Osteocyte (in vitro differentiated cells): ENCODE measurements at places on chromosomes 16 and 17. TPM values are rescaled to one million over a fixed set of nuclear protein-coding genes. Genes with fewer than 3 reads are reported as not detected.
A peak's percentile ranks its signal among the peaks of the same experiment; 100 is the strongest.

DNA sequence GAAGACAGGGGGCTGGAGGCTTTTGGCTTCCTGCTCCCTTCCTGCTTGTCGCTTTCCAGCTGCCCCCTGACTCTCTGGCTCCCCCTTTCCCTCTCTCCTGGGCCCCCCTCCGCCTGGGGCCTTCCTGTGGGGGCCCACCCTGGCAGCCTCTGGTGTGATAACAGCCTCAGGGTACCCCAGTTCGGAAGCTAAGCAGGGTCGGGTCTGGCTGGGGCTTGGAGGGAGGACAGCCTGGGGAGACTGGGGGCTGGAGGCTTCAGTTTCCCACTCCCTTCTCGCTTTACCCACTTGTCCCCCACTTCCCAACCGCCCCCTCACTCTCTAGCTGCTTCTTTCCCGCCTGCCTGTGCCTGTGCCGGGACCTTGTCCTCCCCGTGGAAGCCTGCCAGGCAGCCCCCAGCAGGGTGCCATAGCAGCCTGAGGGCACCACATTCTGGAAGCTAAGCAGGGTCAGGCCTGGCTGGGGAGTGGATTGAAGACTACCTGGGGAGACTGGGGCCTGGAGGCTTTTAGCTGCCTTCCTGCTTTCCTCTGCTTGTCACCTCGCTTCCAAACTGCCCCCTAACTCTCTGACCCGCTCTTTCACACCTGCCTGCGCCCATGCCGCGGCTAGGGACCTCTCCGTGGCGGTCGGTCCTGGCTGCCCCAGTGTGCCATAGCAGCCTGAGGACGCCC, 2275.5 kb downstream of the TP53TG3F start:
- DNase-seq: peak; percentile 81

- no peak for DNase-seq
Measured at GRCh38 chr17:54891176-54891821, 9.4 kb upstream of the TOM1L1 start.

SKAP1 gene
- not detected in 2 replicates for total RNA-seq

DNA sequence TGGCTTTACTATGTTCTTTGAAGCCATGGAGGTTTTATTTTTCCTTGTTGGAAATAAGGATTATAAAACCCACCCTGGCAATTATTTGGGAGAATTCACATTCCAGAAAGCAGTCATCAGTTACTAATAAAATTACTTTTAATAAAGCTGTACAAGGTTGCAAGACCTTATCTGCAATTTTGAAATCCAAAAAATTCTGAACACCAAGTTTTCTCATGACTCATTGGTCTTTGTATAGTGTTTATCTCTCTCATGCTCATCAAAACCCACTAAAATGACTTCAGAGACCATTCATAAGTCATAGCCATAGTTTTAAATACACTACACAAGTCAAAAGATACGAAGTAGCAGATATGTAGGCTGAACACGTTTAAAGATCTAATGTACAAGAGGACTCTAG, 6.0 kb upstream of the KRT38 start:
- DNase-seq: no peak

DNA sequence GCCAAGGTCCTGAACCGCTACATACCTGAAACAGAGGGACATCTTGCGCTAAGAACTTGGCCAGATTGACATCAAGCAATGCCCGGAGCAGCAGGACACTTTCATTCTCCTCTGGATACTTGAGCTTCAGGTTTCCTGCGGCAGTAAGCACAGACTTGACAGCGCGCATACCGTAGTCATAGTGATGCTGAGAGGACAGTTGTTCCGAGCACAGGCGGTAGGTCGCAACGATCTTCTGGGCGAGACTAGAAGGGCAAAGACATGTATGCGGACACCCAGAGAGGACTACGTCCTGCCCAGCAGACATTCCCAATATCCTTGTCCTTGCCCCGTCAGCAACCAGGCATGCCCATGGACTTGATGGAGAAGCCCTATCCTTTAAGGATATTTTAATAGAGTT, 112.9 kb downstream of the DNAH3 start:
- DNase-seq: no peak

- no peak for DNase-seq
Measured at GRCh38 chr16:31149332-31149731, 534 bp downstream of the PRSS36 start.

PRSS53 gene
- total RNA-seq: 2.8 and 3.2 TPM in 2 replicates

- DNase-seq: no peak
Measured at GRCh38 chr17:81419886-81420768, 24.9 kb downstream of the BAHCC1 start.

GRCh38 chr16:785563-786535, 2.3 kb downstream of the RPUSD1 start:
- peak; percentile 90 for DNase-seq

MARF1 gene
- total RNA-seq: 79.7 and 83.0 TPM in 2 replicates

DNA sequence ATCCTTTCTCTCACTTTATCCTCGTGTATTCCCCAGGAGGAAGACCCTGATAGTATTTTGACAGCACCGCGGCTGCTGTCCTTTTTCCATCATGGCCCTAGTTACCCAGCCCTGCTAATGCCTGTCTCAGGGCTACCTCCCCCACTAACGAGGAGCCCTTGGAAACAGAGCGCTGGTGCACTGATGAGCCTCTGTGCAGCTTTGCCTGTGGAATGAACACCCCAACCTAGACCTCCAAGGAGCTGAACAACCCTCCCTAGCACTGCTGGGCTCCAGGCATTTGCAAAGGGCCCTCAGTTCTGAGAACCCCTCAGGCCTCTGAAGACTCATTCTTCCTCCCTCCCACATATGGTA, 23.3 kb upstream of the CCL1 start:
- peak; percentile 66 for DNase-seq

DNA sequence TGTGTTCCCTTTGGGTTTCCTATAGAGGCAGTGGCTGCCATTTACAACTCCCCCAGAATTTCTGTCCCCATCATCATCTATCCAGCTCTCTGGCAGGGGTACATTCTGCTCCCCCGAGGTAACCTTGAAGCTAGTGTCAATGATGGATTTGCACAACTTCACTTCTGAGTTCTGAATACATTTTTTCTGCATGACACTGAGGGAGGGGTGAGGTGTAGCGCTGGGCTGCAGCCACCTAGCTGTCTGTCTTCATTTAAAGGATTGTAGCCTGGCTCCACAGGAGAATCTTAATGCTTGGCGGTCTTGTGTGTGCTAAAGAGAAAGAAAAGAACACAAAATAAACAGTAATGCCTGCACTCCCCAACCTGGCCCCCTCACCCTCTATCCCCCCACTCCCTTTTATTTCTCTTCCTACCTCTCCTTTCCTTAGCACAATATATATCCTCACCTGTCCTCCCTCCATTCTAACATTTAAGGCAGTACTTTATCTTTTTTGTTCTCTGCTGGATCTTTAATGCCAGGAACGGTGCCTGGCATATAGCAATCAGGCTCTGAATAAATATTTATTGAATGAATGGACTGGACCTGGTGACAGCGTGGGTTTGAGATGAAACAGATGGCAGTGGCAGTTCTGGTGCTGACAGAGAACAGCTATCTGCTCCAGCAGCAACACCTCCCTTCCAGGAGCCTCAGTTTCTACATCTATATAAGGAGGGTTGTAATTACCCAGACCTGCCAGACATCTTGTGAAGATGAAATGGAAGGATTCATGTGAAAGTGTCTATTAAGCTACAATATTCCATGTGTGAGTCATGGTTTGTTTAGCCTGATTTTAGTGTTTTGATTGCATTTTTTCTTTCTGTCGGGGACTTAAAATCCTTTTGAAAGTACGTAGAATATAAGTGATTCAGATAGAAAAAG, 163.5 kb upstream of the CDH11 start:
- DNase-seq: no peak

ATAD5 gene
- 3.0 TPM in 2 replicates for total RNA-seq

- DNase-seq: no peak
Measured at GRCh38 chr17:73770115-73770848, 126.0 kb upstream of the SDK2 start.

OTOP2 gene
- total RNA-seq: not detected in 2 replicates

ABCA10 gene
- total RNA-seq: 1.7 and 1.8 TPM in 2 replicates

DNA sequence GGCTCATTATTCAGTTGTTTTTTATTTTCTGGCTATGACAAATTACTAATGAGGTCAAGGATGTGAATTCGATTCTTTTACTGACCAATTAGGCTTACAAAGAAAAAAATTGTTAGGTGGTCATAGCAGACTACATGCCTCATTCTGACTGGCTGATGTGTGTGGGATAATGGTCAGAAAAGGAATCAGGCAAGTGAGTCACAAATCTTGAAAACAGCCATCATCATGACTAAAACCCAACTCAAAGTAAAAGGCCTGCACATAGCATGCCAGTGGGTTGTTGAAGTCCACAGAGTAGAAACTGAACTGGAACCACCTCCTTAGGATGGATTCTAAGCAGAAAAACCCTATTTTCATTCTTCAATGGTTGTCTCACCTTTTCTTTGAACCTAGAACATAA, 8.6 kb downstream of the RPGRIP1L start:
- DNase-seq: no peak

LGALS9B gene
- total RNA-seq: not detected in 2 replicates

- no peak for DNase-seq
Measured at GRCh38 chr17:16466407-16466806, 25.6 kb downstream of the LRRC75A start.

DNA sequence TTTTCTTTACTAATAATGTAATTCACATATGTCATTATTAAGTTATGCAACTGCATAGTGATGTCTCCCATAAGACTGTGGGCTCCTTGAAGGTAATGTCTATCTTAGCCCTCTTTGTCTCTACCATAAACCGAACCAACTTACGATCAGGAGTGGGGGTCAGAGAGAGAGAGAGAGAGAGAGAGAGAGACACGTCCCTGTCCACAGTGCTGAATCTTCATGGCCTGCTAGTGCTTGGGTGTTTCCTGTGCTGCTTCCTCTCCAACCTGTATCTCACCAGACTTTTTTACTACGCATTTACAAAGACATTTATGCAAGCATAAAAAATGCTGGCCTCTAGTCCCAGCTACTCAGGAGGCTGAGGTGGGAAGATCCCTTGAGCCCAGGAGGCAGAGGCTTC, 52.2 kb upstream of the HAPSTR1 start:
- no peak for DNase-seq

DNA sequence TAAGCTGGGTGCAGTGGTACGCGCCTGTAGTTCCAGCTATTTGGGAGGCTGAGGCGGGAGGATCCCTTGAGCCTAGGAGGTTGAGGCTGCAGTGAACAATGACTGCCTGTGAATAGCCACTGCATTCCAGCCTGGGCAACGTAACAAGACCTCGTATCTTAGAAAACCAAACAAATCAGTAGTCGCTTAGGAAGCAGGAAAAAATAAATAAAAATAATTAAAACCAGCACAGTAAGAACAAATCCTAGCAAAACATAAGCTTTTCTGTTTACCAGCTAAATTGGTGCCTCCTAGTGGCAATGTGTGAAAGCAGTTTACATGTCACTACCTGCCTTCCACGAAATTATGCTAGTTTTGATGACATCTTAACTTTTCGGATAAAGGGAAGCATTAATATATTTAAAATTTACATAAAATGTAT, 1.3 kb downstream of the ARMC5 start:
- DNase-seq: no peak

GRCh38 chr16:66924527-66925321, 611 bp downstream of the RRAD start:
- no peak for DNase-seq

- DNase-seq: no peak
Measured at GRCh38 chr17:10352893-10353292, 19.9 kb downstream of the MYH13 start.

DNA sequence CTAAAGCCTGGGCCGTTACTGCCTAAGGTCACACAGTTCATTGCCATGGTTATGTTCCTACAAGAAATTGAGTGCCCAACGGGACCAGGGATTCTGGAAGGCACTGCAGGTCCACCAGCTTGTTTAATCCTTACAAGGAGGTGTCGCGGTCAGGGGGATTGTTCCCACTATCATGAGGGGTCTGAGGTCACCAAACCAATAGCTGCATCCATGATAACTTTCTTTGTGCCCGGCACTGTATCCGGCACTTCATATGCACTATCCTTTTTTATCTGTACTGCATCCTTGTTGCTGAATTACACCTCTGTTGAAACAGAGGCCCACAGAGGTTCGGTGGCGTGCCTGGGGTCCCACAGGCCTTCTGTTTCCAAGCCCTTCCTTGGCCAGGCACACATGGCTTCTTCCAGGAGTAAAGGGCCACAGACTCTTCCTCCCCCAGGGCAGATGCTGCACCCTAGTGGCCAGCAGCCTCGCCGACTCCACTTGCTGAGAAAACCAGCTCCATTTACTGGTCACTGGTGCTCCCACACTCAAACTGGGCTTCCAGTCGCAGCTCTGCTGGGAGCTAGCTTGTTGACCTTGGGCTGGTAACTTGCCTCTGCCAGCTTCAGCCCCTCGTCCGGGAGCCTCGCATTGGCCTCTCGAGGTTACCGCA, 82.0 kb upstream of the PLCG2 start:
- DNase-seq: no peak

GRCh38 chr17:79811011-79811867, 14.4 kb upstream of the CBX8 start:
- no peak for DNase-seq

GRCh38 chr17:5508810-5509209, 22.4 kb downstream of the MIS12 start:
- DNase-seq: no peak
